ENCODE measurements at places on chromosomes 16 and 17.

- no peak for DNase-seq
Observed at GRCh38 chr16:3051494-3051893, 5.1 kb downstream of the MMP25 start.

DNA sequence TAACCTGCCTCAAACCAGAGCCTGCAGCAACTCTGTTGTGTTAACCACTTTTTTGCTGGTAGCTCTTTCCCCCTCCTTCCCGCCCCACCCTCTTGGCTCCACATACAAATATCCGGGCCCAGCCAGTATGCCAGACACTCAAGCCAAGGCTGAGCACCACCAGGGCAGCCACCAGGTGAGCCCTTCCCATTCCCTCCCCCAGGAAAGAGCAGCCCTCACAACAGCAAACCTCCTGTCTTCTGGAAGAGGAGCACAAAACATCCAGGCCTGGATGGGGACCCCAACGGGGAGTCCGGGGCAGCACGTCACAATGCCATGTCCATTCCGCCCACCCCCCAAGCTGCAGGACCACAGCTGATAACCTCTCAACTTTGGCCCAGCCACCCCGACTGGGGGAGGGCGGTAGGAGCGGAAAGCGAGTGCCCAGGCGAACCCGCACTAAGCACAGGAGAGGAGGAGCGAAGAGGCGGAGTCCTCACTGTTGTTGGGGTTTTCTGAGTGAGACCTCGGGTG is 757 bp downstream of the ORMDL3 start:
- DNase-seq, result peak; percentile 62

DNA sequence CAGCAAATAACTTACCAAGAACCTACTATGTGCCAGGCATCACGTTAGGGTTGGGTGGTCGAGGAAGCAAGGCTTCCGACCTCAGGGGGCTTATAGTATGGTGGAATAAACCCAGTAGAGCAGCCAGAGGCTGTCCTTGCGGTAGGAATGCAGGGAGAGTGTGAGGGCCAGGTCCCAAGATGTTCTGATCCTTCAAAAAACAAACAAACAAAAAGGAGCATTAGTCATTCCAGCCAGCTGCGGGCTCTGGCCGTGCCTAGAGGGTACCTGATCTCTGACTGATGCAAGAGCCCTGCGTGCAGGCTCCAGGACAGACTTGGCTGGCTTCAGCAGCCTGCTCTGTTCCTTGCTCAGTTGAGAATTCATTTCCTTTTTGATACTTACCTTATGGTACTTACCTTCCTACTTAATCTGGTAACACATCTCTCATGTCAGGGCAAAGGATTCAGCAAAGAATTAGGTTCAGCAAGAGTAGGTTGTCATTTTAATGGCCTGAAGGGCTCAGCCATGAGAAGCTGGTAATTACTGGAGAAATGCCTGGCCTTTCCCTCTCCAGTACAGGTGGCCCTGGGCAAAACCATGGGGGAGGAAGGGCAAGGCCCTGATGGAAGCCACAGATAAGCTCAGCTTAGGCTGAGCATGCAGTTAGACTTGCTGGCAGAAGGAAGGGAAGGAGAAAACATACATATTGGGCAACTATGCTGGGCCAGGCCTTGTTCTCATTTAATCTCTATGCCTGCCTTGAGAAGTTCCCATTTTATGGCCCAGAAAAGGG is 18.4 kb downstream of the CYB5D2 start:
- peak; percentile 90 for DNase-seq

DNA sequence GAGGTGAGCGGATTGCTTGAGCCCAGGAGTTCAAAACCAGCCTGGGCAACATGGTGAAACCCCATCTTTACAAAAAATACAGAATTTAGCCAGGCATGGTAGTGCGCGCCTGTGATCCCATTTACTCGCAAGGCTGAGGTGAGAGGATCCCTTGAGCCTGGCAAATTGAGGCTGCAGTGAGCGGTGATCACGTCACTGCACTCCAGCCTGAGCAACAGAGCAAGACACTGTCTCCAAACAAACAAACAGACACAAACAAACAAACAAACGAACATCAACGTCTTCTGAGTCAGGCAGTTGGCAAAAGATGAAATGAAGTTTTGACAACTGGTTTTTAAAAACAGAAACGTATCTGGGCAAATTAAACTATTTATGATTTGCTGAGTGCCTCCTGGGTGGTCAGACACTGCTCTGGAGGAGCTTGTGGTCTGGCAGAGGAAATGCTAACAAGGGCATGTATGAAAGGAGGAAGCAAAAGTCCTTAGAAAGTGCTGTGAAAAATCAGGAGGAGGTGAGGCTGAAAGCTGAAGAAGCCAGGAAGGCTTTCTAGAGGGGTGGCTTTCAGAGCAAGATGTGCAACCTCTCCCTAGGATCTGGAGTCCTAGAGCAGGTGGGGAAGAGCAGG is 10.2 kb upstream of the KRT20 start:
- peak; percentile 40 for DNase-seq
